ENCODE measurements at places on chromosomes 2 and 18.

- no peak for DNase-seq
Measured at GRCh38 chr2:138470941-138471340, 30.6 kb upstream of the SPOPL start.

GRCh38 chr2:222709191-222709891 is 37.9 kb downstream of the MOGAT1 start:
- peak; percentile 79 for DNase-seq

GRCh38 chr18:78082816-78083215 is 833.2 kb downstream of the GALR1 start:
- peak; percentile 40 for DNase-seq

GRCh38 chr2:120108749-120109148 is 95.9 kb downstream of the EPB41L5 start:
- DNase-seq, result no peak

DNA sequence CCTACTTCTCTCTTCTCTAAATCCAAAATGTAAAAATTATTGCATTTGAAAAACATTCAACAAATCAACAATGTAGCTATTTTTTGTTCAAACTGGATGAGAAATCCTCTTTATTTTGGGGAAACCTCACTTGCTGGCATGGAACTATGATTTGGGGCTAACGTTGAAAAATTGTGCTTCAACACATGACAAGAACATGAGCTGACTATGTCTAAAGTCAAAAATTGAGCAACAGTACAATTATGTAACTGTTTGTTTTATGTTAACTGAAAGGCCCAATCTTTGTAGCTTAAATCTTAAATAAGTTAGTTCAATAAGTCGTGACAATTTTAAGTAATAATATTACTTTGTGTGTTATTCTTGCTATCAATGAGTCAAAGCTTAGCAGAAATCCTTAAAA is 67.3 kb downstream of the TMEFF2 start:
- no peak for DNase-seq

- DNase-seq, result no peak
Measured at GRCh38 chr2:150110548-150110947, 376.9 kb downstream of the RND3 start.

GRCh38 chr2:144198116-144198515 is 321.8 kb downstream of the ZEB2 start:
- no peak for DNase-seq

GRCh38 chr2:116582850-116583249 is 1231.6 kb upstream of the DDX18 start:
- DNase-seq, result no peak

- DNase-seq, result no peak
Measured at GRCh38 chr2:166628478-166629136, 134.6 kb upstream of the SCN7A start.

- no peak for DNase-seq
Measured at GRCh38 chr2:170743530-170744239, 26.5 kb upstream of the ERICH2 start.

- no peak for DNase-seq
Measured at GRCh38 chr2:219362524-219363164, 25.1 kb downstream of the DNPEP start.

GRCh38 chr18:58285449-58286130 is 241.6 kb downstream of the NEDD4L start:
- no peak for DNase-seq

- no peak for DNase-seq
Measured at GRCh38 chr2:236696834-236697233, 127.2 kb downstream of the ACKR3 start.

- no peak for DNase-seq
Measured at GRCh38 chr2:196128749-196129148, 42.6 kb downstream of the STK17B start.

DNA sequence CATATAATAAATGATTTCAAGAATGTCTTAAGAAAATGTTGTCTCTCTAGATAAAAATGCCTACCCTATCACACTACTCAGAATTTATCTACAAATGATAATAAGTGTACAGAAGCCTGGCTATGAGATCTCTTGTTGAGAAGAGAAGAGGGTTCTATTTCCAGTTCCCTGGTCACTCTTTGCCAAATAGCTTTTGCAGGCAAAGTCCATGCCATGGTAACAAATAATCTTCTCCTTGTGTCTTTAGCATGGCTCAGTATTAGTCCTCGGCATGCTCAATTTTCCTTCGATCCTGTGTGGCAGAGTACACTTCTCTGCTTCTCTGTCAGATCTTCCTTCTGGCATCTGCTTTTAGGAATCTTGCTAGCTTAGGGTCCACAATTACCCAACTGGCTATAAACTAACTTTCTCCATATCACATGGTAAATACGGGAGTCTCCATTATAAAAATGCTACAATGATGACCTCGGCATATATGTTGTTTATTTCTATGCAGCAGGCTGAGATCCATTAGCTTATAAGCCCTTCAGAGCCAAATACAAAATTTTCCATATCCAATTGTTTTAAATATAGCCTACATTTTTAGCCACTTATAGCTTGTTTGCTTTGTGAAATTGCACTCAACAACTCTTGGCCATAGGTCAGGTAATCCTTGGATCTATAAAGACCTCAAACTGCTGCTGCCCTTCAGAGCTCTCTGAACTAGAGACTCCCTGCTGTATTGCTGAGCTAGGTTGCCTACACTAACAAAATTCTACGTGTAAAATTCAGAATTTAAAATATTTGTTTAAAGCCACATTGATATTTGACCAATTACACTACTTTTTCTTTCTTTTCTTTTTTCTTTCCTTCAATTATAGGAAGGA is 157.5 kb downstream of the FSIP2 start:
- no peak for DNase-seq

Data from NCI-H510A (cell line).